ENCODE measurements at places on chromosomes 1 and 21.

DNA sequence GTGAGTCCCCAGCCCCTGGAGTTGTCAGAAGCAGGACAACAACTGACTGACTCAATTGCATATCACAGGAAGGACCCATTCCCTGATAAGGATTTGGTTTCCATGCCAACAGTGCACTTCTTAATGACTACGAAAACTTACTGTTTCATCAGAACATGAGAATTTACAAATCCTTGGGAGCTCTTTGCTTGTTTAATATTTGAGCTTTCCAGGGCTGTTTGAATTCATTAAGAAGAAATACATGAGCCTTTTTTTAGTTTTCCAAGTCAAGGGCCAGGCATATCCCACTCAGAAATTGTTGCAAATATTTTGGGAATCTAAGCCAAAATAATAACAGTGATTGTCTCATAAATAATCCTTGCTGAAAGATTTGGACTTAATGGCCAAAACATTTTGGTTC is 27.2 kb upstream of the COL24A1 start:
- DNase-seq, result no peak

- DNase-seq, result no peak
Measured at GRCh38 chr1:26434161-26434752, 2.1 kb downstream of the DHDDS start.

DNA sequence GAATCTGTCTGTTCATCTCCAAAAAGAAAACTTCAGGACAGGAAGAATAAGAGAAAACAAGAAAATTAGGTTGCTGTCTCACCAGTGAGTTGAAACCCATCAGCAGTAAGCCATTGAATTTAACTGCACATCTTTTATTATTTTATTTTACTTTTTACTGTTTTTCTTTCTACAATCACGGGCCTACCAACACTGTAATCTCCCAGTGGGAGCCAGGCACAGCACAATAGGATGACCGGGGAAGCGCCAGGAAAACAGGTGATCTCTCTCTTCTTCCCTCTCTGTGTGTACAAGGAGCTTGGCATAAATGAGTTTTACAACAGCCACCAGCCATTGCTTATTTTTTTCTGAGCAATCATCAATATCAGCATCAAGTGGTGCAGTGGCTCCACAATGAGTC is 113.1 kb upstream of the ESRRG start:
- DNase-seq, result no peak

GRCh38 chr21:39182484-39183271 is 573 bp downstream of the PSMG1 start:
- DNase-seq, result peak; percentile 8

GRCh38 chr1:228066416-228066815 is 16.1 kb upstream of the ARF1 start:
- DNase-seq, result no peak

DNA sequence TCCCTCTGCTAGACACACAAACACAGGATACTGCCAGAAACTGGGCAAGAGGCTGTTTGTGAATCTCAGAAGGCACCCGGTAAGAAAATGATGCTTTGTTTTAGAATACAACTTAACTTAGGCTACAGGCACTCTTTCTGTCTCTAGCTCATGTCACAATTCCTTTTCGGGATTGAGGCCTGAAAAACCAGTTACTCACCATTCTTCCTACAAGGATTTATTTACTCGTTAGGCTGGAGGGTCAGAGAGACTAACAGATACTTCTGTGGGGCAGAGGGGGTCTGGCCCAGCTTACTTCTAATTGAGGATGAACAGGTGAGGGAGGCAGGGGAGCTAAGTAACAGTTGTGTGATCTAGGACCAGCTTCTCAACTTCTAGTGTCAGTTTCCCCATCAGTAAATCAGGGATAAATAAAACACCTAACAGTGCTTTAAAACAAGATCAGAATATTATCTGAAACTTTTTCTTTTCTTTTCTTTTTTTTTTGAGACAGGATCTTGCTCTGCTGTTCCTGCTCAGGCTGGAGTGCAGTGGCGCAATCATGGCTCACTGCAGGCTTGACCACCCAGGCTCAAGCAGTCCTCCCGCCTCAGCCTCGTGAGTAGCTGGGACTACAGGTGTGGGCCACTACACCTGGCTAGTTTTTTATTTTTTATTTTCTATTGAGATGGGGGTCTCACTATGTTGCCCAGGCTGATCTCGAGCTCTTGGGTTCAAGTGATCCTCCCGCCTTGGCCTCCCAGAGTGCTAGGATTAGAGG is 31.9 kb downstream of the NFYC start:
- no peak for DNase-seq

DNA sequence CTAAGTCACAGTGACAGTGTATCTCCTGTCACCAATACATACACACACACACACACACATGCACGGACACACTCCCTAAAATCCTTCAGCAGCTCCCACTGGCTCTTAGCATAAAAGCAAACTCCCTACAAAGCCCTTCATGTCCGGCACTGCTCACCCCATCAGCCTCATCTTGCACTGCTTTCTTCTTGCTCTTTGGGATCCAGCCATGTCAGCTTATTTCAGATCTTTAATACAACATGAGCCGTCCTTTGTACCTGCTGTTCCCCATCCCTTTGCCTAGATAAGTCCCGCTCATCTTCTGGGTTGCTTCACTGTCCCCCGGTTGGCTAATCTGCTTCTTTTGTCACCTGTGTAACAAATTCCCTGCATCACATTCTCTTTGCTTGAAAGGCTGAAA is 82.1 kb upstream of the VAV3 start:
- DNase-seq, result no peak

DNA sequence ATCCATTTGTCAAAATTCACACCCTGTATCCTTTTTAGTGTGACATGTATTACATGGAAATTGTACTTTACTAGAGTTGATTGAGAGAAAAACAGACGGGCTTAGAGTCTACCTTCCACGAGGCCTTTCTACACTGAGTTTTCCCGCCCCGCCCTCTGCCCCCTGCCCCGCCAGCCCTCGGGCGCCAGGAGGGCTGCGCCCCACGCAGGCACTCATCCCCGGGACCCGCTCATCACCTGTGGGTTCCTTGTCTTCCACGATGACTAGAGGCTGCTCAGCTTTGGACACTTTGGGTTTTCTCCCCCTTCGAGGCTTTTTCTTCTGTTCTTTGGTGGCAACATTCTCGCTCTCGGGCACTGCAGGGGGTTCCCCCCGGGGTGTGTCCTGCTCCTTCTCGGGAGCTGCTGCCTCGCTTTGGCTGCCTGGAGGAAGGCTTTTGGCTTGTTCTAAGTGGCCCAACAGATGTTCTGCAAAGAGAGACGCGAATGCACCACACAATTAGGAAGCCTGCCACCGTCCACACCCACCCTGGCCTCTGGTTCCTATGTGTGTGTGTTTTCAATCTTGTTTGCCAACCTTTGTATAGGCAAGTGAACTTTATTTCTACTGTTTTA is 39.6 kb downstream of the PRDM15 start:
- no peak for DNase-seq

DNA sequence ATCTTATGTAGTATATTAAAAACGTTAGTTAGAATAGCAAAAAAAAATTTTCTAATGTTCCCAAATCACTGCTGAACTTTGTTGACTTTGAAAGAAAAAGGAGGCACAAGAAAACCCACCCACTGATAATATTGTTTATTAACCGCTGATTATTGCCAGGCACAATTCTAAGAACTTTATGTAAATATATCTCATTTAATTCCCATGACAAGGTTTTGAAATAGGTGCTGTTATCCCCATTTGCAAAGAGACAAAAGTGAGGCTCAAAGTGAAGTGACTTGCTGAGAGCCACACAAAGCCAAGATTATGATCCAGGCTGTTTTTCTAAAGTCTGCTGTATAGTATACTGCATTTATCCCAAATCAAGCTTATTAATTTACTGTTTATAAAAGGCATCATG is 56.4 kb downstream of the SASS6 start:
- no peak for DNase-seq

DNA sequence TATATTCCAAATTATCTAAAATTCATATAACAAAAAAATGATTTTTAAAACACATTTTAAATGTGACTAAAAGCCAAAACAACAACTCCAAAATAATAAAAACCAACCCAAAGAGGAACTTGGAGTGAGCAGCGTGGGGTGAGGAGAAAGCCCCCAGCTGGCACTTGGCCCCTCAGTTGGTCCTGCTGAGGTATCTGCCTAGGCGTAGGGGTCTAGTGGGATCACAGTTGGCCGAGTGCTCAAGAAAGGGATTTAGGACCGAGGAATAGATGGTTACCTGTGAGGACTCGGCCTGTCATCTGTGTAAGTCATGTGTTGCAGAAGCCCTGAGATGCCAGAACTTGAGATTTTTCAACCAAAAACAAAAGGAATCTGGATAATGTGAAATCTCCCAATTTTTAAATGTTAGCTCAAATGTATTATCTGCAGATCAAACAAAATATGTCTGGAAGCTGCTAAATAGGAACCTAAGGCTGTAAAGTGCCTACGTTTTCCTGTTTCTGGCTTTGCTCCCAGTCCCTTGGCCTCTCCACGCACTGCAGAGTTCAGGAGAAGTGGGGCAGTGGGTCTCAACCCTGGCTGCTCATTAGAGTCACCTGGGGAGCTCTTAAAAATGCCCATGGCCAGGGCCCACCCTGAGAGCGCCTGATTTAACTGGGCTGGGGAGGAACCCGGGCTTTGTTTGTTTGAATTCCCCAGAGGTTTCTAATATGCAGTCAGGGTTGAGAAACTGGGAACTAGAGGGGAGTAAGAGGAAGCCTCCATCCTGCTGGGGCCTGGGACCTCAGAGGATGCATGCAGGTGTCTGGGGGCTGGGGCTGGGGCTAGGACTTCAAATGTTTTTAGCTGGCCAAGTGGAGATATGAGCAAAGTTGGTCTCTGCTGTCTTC is 38.5 kb upstream of the LDLRAP1 start:
- no peak for DNase-seq

GRCh38 chr1:156394835-156395461 is 25.9 kb downstream of the RHBG start:
- DNase-seq, result no peak

GRCh38 chr21:38959692-38960061 is 153.9 kb downstream of the ETS2 start:
- no peak for DNase-seq

DNA sequence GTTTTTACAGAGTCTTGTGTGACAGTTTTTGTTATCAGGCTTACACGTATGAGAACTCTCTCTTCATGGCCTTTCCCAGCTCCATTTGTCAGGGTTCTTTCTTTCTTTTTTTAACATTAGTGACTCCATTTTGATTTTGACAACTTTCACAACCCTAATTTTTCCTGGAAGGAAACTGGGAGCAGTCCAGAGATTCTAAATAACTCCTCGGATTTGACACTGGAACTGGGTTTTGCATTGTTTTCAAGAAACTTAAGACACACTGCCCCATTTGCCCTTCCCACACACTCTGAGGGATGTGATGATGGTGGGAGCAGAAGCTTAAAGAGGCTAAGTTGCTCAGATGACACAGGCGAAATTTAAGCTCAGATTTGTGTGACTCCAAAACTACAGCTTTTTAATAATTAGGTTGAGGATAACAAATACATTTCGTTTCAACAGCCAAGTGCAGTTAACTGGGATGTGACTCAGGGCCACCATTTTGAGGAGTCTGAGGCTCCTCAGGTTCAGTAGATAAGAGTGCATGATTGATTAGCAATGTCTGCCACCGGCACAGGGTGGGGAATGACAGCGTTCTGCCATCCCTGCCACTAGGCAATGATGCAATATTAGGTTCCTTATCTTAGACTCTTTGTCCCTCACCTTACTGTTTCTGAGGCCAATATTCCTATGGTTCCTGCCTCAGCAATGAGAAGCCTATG is 95.1 kb upstream of the ATP1A1 start:
- no peak for DNase-seq

- DNase-seq, result no peak
Measured at GRCh38 chr1:202584707-202585589, 125.3 kb downstream of the SYT2 start.

GRCh38 chr1:228181645-228182034 is 16.0 kb downstream of the IBA57 start:
- DNase-seq, result no peak

DNA sequence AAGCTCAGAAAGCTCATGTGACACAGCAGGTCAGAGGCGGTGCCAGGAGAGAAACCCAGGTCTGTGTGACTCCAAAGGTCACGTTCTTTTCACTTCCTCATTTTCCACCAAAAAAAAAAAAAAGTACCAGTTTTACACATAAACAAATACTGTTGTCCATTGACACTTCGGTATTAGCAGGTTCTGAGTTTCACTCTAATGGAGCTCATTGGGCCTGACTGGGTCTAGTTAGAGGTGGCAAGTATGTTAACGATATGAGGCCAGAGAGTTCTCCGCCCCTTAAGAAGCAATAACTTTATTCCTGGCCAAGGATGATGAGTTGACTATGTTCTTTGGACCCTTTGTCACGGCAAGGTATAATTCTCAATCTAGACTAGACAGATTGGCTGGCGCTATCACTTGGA is 30.0 kb upstream of the SDE2 start:
- no peak for DNase-seq

DNA sequence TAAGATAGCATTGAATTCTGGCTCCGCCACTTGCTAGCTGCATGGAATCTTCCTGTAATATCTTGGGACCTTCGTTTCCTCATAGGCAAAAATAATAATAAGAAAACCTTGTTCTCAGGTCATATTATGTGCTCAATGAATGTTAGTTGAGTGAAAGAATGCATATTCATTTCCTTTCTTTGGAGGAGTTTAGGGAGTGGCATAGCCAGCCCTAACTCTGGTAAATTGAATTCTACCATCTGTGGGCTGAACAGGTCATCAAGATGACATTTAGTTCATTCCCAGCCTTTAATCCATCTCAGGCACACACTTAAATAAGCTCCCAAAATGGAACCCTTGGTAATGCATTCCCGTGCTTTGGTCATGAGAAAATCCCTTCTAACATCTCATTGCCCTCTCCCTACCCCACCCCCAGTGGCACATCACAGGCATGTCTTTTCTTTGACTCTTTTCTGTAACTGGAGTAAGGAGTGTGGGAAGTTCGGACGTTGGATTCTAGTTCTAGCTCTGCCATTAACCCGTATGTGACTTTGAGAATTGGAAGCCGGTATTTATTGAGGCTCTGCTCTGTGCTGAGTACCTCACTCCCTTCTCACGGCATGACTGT is 13.2 kb upstream of the MYOG start:
- no peak for DNase-seq

DNA sequence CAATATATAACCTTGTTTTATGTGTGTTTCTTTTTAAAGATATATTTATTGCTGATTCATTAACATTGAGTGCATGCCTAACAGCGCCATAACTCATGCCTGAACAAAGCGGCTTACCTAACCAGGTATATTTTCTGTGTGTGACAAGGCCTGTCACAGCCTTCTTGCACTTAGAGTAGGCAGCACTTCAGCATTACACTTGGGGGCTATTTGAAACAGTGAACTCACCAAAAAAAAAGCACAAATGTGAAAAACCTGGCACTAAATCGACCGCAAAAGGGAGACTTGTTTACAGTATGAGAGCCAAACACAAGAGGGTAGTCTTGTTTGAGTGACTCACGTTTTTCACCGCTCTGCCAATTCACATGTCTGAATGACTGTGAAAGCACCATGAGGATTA is 111.7 kb downstream of the DISP1 start:
- DNase-seq, result no peak

GRCh38 chr1:100434831-100435230 is 82.5 kb downstream of the CDC14A start:
- DNase-seq, result no peak

DNA sequence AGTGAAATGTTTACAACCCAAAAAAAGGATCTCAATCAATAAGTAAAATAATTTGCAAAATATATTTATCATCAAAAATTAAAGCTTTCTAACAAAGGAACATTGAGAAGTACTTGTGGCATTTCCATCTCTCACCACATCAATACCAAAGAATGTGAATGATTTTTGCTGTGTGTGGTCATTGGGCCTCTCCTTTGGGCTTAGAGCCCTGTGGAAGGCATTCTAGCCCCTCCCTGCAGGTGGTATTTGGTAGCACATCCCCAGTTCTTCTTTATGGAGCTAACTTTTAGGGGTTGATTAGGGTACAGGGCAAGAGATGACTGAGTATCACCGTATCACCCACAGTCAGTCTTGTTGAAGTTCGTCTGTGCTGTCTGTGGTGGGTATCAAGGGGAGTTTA is 294.1 kb upstream of the SGIP1 start:
- DNase-seq, result no peak
